Erythroblast (primary cell): ENCODE measurements at places on chromosomes 13 and 19.
A peak's percentile ranks its signal among the peaks of the same experiment; 100 is the strongest.

DNA sequence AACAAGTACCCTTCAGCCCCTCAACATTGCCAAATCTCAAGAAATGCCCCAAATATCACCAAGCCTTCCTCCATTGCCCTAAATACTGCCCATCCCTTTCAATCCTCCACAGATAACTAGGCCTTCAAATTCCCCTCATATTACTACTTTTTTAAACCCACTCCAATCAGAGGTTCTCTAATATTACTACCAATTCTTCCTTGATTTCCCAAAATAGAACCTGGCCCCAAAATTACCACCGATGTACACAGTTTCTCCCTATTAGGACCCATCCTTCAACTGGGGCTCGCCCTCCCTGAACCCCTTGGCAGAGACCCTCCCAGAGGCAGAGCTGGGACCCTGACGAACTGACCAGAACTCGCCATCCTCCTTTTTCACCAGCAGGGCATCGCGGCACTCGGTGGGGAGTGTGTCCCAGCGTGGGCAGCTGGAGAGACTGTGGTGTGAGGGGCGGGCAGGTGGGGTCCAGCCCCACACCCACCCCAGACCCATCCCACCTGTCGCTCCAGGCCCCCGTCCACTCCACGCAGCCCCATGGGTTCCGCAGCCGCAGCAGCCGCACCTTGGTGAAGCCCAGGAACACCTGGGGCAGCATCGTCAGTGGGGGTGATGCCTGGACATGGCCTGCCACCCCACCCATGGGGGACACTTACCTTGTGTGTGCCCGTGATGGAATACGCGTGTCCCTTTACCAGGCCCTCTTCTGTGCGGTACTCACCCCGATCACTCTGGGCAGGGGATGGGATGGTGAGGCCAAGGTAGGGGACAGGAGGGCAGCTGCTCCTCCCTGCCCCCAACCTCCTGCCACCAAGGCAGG is 6.1 kb downstream of the CAPN12 start:
- no peak for DNase-seq

- no peak for DNase-seq
These were observed 18.0 kb downstream of the PEPD start for GRCh38 chr19:33503433-33504057.

- DNase-seq, result peak; percentile 61
These were observed 1.8 kb downstream of the MBD3 start for GRCh38 chr19:1590641-1591397.

DNA sequence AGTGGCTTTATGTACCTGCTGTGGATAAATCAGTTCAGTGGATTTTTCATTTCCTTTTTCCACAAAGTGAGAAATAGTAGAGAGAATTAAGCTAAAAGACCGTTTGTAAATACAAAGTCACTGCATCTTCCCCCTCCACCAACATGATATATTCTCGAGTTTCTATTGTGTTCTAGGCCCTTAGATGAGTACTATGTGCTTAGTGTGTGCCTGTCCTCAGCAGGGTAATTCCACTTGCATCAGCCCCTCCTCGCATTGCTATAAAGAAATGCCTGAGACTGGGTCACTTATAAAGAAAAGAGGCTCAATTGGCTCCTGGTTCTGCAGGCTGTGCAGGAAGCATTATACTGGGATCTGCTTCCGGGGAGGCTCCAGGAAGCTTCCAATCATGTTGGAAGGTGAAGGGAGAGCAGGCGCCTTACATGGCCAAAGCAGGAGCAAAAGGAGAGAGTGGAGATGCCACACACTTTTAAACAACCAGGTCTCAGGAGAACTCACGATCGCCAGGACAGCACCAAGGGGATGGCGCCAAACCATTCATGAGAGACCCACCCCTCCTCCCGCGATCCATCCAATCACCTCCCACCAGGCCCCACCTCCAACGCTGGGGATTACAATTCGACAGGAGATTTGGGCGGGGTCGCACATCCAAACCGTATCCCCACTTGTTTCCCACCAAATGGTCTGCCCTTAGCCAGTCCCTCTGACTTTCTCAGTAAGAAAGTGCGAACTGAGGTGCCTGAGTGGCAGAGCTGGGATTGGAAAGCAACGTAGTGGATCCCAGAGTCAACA is 102.3 kb upstream of the ABCC4 start:
- peak; percentile 16 for DNase-seq

DNA sequence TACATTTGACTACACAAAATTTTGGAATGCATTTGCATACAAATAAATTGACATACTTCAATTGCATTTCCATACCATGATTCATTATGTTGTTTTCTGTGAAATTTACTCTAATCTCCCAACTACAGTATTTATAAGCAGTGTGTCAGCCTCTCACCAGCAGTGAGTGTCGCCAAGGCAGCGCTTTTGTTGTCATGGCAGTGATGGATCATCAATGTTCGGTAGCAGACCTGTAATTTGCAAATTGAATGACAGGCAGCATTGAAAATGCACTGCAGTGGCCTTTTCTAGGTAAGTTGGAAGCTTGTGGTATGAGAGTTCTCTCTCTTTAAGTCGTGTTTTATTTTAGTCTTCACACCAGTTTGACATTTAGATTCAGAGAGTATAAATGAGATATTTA is 534.1 kb downstream of the PCDH17 start:
- no peak for DNase-seq
